ENCODE measurements at places on chromosomes 12 and 14.

DNA sequence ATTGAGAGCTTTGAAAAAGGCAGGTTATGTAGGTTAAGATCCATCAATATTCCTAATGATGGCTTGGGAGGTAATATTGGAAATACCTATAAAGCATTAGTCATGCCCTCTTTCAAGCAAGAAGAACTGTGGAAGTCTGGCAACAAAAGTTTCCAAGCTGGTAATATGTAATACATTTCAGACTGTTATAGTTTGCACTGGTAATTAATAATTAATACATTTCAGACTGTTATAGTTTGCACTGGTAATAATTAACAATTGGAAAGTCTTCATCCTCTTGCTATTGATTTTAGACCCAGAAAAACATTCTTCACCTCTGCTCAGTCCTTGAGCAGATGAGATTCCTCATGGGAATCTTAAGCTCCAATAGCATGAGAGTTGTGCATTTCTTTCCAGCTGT lies 29.0 kb upstream of the WDR89 start:
- no peak for DNase-seq

GRCh38 chr14:103128631-103129300 lies 5.5 kb downstream of the TNFAIP2 start:
- no peak for DNase-seq

DNA sequence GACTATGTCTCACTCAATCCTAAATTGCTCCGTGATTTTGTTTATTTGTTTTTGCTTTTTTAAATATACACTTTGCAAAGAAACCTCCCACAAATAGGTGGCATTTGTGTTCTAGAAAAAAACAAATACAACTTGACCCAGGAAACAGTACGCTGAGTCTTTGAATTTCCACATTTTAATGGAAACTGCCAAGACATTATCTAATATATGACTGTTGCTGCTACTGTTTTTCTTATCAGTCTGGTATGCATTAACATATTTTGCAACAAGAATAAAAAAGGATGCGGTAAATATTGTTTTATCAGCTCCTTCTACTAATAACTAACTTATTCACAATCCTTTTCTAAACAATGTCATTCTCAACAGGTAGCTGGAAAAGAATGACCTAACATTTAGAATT lies 187.4 kb downstream of the LRIG3 start:
- no peak for DNase-seq

- DNase-seq: peak; percentile 80
Observed at GRCh38 chr14:66495218-66496098, 9.3 kb downstream of the CCDC196 start.

DNA sequence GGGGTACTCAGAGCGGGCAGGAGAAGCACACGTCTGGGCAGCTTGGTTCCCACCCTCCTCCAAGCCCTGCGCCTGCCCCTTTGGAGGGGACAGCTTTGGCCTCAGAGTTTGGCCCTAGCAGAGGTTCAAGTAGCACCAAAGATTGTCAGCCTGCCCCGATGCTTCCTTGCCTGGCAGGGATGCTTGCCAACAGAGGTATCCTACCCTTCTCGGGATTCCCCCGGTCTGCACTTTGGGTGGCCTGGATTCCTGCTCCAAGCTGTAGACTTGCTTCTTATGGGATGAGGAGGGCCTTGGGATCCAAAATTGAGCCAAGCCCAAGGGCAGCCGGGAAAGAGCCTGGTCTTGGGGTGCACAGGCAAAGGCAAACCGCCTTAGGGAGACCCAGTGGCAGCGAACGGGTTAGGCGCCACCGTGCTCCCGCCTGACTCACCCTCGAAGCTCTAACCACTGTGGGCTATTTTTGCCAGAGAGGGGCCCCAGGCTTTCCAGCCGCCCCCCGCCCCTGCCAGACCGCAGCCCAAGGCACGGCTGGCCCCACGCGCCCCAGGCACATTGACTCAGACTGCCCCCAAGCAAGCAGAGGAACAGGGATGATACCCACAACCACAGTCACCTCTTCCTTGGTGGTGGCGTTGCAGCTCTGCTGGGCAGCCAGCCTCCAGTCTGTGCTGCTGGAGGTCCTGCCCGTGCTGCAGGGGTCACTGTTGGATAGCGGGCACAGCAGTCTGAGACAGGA lies 847 bp upstream of the WNT10B start:
- peak; percentile 98 for DNase-seq

DNA sequence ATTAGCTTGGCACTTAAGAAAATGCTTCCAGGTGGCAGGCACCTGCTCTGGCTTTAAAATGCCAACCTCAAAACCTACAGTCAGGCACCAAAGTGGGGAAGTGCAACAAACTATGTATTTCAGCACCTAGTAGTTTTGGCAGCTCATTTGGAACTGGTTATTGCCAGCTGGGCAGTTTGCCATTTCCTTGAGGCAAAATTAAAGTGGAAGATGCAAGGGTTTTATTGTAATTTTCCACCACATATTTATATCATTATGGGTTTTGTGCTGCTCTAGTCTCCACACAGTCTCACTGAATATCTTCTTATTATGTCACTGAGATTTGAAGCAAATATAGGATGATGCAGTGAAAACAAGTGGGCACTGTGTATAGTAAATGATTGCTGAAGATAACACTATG lies 117.0 kb downstream of the PRKD1 start:
- DNase-seq: no peak

GRCh38 chr12:108237272-108237671 lies 101.8 kb downstream of the CMKLR1 start:
- peak; percentile 36 for DNase-seq

GRCh38 chr14:96852823-96853422 lies 55.7 kb downstream of the VRK1 start:
- DNase-seq: peak; percentile 48

DNA sequence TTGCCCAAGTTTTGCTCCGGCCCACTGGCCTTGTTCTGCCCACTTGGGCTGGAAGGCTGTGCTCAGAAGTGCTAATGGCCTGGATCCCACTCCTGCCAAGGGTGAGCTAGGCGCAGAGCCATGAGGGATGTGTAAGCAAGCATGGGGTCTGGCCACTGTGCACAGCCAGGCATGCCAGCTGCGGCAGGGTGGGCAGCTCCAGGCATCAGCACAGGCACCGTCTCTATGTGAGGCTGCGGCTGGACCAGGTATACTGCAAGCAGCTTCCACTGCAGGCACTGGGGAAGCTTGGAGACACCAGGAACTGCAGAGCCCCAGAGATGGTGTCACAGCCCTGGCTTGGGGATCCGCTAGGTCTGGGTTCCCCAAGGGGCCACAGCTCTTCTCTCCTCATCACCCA lies 264.9 kb downstream of the LRIG3 start:
- no peak for DNase-seq

DNA sequence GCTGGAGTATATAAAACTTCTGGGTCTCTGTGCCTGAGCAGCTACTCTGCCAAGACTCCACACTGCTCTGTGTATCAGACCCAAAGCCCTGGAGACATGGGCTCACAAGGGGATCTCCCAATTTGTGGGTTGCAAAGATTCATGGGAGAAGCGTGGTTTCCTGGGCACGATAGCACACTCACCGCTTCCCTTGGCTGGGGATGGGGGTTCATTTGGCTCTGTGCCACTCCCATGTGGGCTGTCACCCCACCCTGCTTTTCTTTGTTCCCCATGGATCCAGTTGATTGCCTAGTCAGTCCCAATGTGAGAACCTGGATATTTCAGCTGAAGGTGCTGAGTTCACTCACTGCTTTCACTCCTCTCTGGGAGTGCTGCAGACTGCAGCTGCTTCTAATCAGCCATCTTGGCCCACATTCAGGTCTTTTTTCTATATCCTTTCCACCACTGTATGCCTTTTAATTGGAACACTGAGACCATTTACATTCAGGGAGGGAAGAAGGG lies 40.0 kb upstream of the PCNX4 start:
- DNase-seq: peak; percentile 1

DNA sequence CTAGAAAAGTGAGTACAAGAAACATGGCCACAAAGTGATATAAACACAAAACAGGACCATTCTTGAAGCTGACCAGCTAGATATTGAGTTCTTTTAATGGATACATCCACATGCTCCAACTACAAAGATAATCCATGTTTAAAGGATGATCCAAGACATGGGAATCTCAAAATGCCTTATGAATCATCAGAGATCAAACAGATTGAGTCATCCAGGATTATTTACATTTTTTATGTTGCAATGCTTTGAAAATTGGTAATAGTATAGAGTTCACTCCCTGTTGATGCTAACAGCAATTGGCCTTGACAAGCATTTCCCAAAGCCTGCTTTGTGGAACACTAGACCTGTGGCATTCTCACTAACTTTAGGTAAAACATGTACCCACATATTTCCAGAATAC lies 293.0 kb upstream of the TBX3 start:
- DNase-seq: no peak

DNA sequence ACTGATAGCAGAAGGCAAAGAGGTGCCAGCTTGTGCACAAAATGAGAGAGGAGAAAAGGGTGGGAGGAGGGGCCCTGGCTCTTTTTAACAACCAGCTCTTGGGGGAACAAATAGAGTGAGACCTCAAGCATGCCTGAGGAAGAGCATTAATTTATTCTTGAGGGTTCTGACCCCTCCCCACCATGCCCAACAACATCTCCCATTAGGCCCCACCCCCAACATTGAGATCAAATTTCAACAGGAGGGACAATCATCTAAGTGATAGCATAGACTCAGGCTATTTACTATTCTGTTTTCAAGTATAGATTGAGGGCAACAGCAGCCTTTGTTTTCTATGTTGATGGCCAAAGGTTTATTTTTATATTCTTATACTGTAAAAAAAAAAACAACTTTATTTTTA lies 59.7 kb downstream of the FUT8 start:
- no peak for DNase-seq

- DNase-seq: peak; percentile 70
Observed at GRCh38 chr12:49622501-49623141, 740 bp upstream of the PRPF40B start.

GRCh38 chr12:93060666-93061472 lies 131.8 kb upstream of the EEA1 start:
- DNase-seq: no peak

DNA sequence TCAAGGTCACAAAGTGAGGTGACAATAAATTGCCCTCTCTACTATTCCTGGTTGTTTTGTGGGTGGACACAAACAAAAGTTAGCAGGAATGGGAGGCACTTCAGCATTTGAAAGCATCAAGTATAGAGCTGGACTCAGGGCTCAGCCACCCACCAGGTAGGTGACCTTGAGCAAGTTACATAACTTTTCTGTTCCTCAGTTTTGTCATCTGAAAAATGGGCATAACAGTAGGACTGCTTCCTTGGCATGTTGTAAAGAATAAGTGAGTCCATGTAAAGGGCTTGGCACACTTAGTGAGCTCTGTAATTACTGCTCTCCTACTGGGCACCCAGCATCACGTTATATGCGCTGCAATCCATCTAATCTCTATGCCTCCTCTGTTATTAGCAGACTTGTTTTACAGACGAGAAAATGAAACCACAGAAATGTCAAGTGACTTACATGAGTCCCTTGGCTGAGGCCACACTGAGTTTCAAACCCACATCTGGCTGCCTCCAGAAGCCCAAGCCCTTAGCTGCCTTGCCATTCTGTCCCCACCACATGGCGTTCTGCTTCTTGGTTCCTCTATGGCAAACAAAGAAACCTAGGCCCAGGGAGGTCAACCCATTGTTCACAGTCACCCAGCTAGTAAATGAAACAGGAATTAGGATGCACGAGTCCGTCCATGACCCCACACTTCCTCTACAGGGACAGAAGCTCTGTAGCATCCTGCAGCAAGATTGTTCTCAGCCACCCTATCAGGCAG lies 63.2 kb upstream of the SLC24A4 start:
- peak; percentile 18 for DNase-seq
